ENCODE measurements at places on chromosomes 6 and 20. TPM values are rescaled to one million over a fixed set of nuclear protein-coding genes. Genes with fewer than 3 reads are reported as not detected.

DNA sequence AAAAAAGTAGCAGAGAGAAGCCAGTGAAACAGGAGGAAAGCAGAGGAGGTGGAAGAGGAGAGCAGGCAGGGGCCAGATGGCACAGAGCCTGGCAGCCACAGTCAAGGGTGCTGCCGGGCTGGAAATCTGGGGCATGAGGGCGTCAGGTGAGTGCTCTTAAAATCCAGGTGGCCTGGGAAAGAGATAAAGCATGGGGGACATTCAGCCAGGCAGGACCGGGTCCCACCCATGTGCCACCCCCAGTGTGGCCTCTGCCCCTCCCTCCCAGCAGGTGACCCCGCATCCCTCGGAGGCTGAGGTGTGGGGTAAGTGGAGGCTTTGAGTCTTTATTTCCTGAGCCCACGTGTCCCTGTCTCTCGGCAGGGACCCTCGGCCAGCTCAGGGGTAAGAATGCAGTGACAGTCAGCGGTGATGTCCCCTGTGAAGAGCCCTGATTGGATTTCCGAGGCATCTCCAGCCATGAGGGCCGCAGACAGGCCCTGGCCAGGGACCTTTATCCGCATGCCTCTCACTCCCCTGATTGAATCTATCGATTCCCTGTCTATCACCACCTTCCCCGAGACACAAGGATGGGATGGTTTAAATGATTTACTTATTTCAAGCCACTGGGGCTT lies 33.8 kb upstream of the SULF2 start:
- H3K36me3 ChIP-seq: no peaks in the 10 kb centered on the region
- H3K27ac ChIP-seq: no peak overlapping the region
- H3K4me3 ChIP-seq: no peak overlapping the region
- H3K4me1 ChIP-seq: no peaks in the 10 kb centered on the region

GRCh38 chr6:4327841-4328240 lies 192.5 kb upstream of the ECI2 start:
- H3K36me3 ChIP-seq: no peaks in the 10 kb centered on the region
- no peaks in the 10 kb centered on the region for H3K4me1 ChIP-seq

DNA sequence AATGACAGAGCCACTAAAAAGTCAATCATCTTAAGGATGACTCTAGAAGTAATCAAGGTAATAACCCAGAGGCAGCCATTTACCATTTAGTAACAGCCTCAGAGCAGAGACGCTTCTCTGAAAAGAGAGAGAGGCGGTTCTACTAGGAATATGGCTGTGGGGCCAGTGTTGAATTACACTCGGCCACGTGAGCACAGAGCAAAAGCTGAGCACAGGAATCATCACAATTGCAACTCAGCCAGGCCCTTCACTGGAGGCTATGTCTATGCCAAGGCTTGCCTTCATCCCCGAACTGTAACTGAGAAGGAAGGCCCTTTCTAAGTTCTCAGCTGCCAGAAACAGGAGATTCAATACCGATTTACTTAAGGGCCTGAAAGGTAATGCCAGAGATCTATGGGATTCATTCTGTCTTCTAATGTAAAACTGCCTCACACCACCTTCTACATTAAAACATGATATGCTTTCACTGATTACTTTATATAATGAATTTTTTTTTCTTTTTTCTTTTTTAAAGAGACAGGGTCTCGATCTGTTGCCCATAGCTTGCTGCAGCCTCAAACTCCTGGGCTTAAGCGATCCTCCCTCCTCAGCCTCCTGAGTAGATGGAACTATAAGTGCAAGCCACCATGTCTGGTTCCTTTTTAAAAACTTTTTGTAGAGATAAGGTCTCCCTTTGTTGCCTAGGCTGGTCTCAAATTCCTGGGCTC lies 67.6 kb downstream of the NUDT3 start:
- peak; percentile 53 for ATAC-seq
- no peaks in the 10 kb centered on the region for H3K4me1 ChIP-seq
- no peak overlapping the region for H3K4me3 ChIP-seq

DNA sequence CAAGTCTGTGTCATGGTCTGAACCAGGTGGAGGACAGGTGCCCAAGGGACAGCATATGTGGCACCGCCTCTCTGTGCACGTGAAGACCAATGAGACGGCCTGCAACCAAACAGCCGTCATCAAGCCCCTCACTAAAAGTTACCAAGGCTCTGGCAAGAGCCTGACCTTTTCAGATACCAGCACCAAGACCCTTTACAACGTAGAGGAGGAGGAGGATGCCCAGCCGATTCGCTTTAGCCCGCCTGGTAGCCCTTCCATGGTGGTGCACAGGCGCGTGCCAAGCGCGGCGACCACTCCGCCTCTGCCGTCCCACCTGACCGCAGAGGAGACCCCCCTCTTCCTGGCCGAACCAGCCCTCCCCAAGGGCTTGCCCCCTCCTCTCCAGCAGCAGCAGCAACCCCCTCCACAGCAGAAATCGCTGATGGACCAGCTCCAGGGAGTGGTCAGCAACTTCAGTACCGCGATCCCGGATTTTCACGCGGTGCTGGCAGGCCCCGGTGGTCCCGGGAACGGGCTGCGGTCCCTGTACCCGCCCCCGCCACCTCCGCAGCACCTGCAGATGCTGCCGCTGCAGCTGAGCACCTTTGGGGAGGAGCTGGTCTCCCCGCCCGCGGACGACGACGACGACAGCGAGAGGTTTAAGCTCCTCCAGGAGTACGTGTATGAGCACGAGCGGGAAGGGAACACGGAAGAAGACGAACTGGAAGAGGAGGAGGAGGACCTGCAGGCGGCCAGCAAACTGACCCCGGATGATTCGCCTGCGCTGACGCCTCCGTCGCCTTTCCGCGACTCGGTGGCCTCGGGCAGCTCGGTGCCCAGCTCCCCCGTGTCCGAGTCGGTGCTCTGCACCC lies 109.5 kb upstream of the RAB32 start:
- H3K27ac ChIP-seq: no peak overlapping the region
- H3K36me3 ChIP-seq: no peaks in the 10 kb centered on the region
- ATAC-seq: peak; percentile 30
- H3K4me1 ChIP-seq: peaks cover 4% of the 10 kb centered on the region
- peaks cover 20% of the 10 kb centered on the region for H3K27me3 ChIP-seq

DNA sequence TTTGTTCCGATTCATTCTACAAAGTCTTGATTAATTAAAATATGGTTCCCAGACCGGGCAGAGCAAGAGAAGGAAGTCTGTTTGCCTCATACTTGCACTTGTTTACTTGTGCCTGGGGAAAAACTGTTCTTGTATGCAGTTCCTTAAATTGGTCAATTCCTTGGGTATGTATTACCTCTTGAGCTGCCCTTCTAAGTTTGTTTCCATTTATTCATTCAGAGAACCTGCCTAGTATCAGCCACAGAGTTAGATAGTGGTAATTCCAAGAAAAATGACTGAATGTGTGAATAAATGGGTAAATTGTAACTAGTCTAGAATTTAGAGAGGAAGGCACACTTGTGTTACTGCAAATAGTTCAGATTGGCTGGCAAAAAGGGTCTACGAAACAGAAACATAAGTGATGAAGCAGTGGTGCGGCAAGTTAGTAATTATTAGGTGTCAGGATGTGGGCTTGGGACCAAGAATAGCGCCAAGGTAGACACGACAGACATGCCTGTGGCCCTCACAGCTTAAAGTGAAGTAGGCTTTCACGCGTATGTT lies 525 bp upstream of the MAK start:
- H3K27me3 ChIP-seq: peaks cover 44% of the 10 kb centered on the region
- peak; percentile 30 for ATAC-seq
- H3K4me3 ChIP-seq: peak overlapping the region; percentile 36
- H3K36me3 ChIP-seq: no peaks in the 10 kb centered on the region
- no peak overlapping the region for H3K27ac ChIP-seq
- no peaks in the 10 kb centered on the region for H3K4me1 ChIP-seq

DNA sequence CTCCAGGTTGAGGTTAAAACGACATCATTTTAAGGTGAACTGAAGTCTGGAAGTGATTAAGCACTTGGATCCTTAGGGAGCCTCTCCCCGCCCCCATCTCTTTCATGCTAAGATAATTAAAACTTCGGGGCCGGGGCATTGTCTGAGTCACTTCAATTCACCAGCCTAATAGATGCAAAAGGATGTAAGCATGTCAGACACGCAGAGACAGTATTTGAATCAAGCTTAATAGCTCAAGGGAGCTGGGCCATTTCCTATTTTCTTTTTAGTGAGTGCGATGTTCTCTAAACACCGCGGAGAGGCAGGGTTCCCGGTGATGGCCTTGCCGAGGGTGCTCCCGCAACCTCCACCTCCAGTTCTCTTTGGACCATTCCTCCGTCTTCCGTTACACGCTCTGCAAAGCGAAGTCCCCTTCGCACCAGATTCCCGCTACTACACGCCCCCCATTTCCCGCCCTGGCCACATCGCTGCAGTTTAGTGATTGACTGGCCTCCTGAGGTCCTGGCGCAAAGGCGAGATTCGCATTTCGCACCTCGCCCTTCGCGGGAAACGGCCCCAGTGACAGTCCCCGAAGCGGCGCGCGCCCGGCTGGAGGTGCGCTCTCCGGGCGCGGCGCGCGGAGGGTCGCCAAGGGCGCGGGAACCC lies 516 bp upstream of the IRF4 start:
- H3K27ac ChIP-seq: no peak overlapping the region
- peaks cover 99% of the 10 kb centered on the region for H3K27me3 ChIP-seq
- no peaks in the 10 kb centered on the region for H3K36me3 ChIP-seq
- ATAC-seq: no peak

DNA sequence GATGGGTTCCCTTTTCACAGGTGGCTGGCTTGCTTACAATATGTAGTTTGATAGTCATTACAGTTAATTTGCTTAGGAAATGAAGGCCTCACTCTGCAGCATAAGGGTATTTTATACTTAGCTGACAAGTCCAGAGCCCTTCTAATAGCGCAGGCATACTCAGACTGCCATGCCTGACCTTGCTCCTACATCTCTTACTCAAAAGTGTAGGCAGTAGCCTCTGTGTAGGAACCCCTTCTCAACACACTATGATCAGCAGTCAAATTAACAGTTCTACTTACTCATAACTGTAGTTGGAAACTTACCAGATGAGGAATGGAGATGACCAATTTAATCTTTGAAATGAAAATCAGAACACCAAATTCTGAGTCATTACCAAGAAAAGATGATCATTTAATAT lies 373.5 kb downstream of the TBC1D32 start:
- H3K4me1 ChIP-seq: peaks cover 21% of the 10 kb centered on the region
- no peak for ATAC-seq
- no peaks in the 10 kb centered on the region for H3K27me3 ChIP-seq
- H3K27ac ChIP-seq: no peak overlapping the region
- H3K36me3 ChIP-seq: no peaks in the 10 kb centered on the region

The SMOC2 gene
- 103 TPM for total RNA-seq

DNA sequence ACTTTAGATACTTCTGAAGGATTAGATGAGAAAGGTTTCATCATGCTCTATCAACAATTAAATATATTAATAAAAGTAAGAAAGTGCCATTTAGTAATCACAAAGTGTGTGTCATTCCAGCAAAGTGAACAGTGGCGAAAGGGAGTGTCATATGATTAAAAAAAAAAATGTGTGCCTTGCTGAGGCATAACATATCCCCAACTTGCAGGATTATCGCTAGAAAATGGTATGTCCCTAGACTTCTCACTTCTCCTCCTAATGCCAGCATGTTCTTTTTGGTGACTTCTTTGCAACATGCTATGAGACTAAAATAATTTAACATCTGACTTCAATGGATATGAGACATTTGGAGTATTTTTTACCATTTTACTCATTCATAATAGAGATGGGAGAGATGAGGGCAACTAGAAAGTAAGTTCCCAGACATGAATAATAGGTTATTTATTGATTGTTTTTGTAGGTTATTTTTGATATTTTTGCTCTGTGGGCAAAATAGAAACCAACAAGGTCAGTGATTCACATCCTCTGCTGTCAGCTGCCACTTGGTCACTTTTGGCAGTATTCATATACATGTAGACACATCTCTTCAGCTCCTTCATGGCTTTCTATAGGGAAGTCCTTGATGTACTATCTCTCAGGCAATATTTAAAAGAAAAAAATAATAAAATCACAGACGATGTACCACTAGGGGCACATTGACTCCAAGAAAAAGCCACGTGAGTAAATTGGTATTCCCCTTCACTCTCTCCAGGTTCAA lies 370.1 kb downstream of the BMP2 start:
- H3K27ac ChIP-seq: no peak overlapping the region
- no peaks in the 10 kb centered on the region for H3K4me1 ChIP-seq
- no peaks in the 10 kb centered on the region for H3K36me3 ChIP-seq
- no peak for ATAC-seq
- no peaks in the 10 kb centered on the region for H3K27me3 ChIP-seq
- no peak overlapping the region for H3K4me3 ChIP-seq

The TRAPPC3L gene
- total RNA-seq: not detected

GRCh38 chr6:137820952-137821351 lies 46.1 kb upstream of the TNFAIP3 start:
- H3K36me3 ChIP-seq: no peaks in the 10 kb centered on the region
- no peaks in the 10 kb centered on the region for H3K27me3 ChIP-seq
- peak; percentile 46 for ATAC-seq
- no peaks in the 10 kb centered on the region for H3K4me1 ChIP-seq

GRCh38 chr20:10721137-10721896 lies 47.5 kb upstream of the JAG1 start:
- H3K27me3 ChIP-seq: no peaks in the 10 kb centered on the region
- ATAC-seq: no peak
- no peak overlapping the region for H3K4me3 ChIP-seq
- H3K27ac ChIP-seq: no peak overlapping the region
- no peaks in the 10 kb centered on the region for H3K36me3 ChIP-seq

- H3K4me1 ChIP-seq: no peaks in the 10 kb centered on the region
- no peak overlapping the region for H3K27ac ChIP-seq
- ATAC-seq: no peak
- H3K27me3 ChIP-seq: no peaks in the 10 kb centered on the region
- H3K36me3 ChIP-seq: no peaks in the 10 kb centered on the region
Measured at GRCh38 chr20:40435146-40435895, 253.7 kb downstream of the MAFB start.

- H3K4me1 ChIP-seq: no peaks in the 10 kb centered on the region
- no peak for ATAC-seq
- H3K4me3 ChIP-seq: no peak overlapping the region
- H3K27me3 ChIP-seq: no peaks in the 10 kb centered on the region
- H3K36me3 ChIP-seq: no peaks in the 10 kb centered on the region
Measured at GRCh38 chr20:19742974-19743639, 15.0 kb upstream of the RIN2 start.

The SGK2 gene
- total RNA-seq: 0.16 TPM

DNA sequence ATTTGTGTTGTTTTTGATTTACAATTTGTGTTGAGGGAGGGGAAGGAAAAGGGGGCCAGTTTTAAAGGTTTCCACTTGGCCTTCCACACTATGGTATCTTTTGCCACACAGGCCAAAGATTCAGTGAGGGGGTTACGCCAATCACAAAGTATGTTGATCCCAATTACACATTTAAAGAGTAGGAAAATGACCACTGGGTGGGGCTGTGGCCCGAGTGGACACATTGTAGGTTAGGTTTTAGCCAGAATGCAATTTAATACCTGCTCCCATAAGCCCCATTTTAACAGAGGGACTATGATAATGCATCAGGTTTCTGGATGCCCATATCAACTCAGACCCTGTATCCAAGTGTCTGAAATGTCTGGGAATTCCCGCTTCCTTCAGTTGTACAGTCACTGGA lies 15.6 kb downstream of the VGLL2 start:
- H3K27me3 ChIP-seq: peaks cover 16% of the 10 kb centered on the region
- no peaks in the 10 kb centered on the region for H3K4me1 ChIP-seq
- H3K27ac ChIP-seq: no peak overlapping the region
- no peak overlapping the region for H3K4me3 ChIP-seq
